ENCODE measurements at places on chromosomes 12 and 14. TPM values are rescaled to one million over a fixed set of nuclear protein-coding genes. Genes with fewer than 3 reads are reported as not detected.

DNA sequence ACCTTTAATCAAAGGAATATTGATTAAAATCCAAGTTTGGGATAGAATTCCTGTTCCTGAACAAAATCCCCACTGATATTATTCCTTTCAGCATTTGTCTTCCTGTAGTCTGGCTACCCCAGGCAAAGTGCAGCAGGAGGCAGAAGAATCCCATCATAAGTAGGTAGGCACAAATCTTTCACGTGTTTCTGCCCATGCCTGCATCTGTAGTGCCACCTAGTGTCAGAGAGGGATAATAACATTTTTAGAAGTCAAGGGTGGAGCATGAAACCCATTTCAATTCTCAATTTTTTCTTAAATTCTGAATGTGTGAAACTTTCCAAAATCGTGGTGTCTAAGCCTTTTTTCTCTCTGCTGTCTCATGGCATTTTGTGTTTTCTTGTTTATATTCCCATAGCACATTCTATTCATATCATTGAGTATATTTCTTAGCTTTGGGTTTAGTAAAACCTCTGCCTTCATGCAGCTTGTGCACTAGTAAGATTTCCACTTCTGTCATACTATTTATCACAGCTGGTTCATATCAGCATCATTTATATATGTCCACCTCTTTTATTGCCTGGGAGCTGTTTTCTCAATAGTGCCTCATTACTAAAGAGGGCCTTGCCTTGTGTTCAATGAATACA lies 47.8 kb upstream of the RERG start:
- no peak overlapping the region for H3K4me3 ChIP-seq
- DNase-seq, result no peak
- H3K27me3 ChIP-seq, result peaks cover 4% of the 10 kb centered on the region
- no peak overlapping the region for H3K27ac ChIP-seq
- H3K36me3 ChIP-seq, result no peaks in the 10 kb centered on the region
- no peaks in the 10 kb centered on the region for H3K4me1 ChIP-seq

GRCh38 chr12:109861689-109862314 lies 18.5 kb downstream of the GLTP start:
- no peaks in the 10 kb centered on the region for H3K27me3 ChIP-seq
- DNase-seq, result no peak
- no peaks in the 10 kb centered on the region for H3K36me3 ChIP-seq
- no peak overlapping the region for H3K27ac ChIP-seq
- H3K4me3 ChIP-seq, result no peak overlapping the region

- H3K27me3 ChIP-seq, result peaks cover 31% of the 10 kb centered on the region
- DNase-seq, result no peak
- H3K36me3 ChIP-seq, result no peaks in the 10 kb centered on the region
- no peaks in the 10 kb centered on the region for H3K4me1 ChIP-seq
Observed at GRCh38 chr14:94196057-94196456, 21.9 kb downstream of the PPP4R4 start.

GRCh38 chr12:6606331-6607131 lies 648 bp downstream of the CHD4 start:
- H3K36me3 ChIP-seq, result peaks cover 44% of the 10 kb centered on the region
- no peaks in the 10 kb centered on the region for H3K27me3 ChIP-seq
- H3K4me3 ChIP-seq, result no peak overlapping the region
- peaks cover 40% of the 10 kb centered on the region for H3K4me1 ChIP-seq

- H3K27ac ChIP-seq, result no peak overlapping the region
- H3K4me1 ChIP-seq, result no peaks in the 10 kb centered on the region
- no peak for DNase-seq
- peaks cover 28% of the 10 kb centered on the region for H3K36me3 ChIP-seq
Observed at GRCh38 chr12:50690925-50691324, 73.0 kb upstream of the ATF1 start.

- peak; percentile 38 for DNase-seq
- H3K36me3 ChIP-seq, result peaks cover 88% of the 10 kb centered on the region
- H3K27me3 ChIP-seq, result no peaks in the 10 kb centered on the region
- peak overlapping the region; percentile 94 for H3K4me3 ChIP-seq
Observed at GRCh38 chr12:6532927-6533652, 1.2 kb upstream of the GAPDH start.

Gene SERPINA12
- not detected for total RNA-seq

Gene SERPINA9
- total RNA-seq, result not detected

Gene GLT1D1
- 3.2 TPM for total RNA-seq

DNA sequence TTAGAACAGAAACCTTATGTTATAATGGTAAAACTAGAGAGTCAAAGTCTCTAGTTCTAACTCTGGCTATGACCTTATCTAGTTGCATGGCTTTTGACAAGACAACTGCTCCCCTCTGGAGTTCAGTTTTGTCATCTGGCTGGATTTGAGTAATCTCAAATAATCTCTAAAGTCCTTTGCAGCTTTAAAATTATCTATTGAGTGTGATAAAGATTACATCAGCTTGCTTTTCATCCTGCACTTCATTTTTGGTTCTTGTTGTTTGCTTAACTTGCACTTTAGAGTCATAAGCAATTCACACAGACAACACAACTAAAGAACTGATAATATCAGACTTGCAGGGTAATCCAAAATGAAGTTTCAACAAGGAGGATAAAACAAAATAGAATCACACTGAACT lies 2.3 kb downstream of the AKAP5 start:
- peaks cover 35% of the 10 kb centered on the region for H3K4me1 ChIP-seq
- H3K36me3 ChIP-seq, result peaks cover 15% of the 10 kb centered on the region
- H3K27ac ChIP-seq, result peak overlapping the region; percentile 62
- H3K4me3 ChIP-seq, result peak overlapping the region; percentile 13
- no peak for DNase-seq
- no peaks in the 10 kb centered on the region for H3K27me3 ChIP-seq

DNA sequence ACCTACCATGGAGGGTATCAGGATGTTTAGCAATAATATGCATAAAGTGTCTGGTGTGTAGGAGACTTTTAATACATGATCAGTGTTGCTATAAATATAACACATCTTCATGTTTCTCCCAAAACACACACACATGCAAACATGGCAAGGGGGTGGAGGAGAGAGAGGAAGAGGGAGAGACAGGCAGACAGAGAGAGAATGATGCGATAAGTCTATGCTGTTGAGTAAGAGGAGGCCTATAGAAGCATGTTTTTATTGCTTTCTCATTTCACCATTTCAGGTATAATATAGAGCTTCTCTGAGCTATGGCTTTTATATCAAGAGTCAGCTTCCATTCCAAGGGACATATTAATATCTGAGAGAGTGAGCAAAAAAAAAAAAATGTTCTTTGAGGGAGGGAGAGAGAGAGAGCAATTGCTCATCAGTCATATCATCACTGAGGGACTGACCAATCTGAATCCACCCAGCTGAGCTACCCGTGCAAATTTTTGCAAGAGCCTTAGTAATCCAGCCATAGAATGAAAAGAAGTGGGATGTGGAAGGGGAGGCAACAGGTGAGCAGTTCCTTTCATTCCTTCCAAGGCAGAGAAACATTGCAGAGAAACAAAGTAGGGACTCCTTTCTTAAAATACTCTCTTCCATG lies 54.8 kb upstream of the RASSF8 start:
- H3K27ac ChIP-seq, result no peak overlapping the region
- H3K27me3 ChIP-seq, result no peaks in the 10 kb centered on the region
- H3K36me3 ChIP-seq, result no peaks in the 10 kb centered on the region
